ENCODE measurements at places on chromosomes 7 and 10.
A peak's percentile ranks its signal among the peaks of the same experiment; 100 is the strongest.

- no peak for DNase-seq
Measured at GRCh38 chr10:118965645-118966044, 63.9 kb upstream of the NANOS1 start.

DNA sequence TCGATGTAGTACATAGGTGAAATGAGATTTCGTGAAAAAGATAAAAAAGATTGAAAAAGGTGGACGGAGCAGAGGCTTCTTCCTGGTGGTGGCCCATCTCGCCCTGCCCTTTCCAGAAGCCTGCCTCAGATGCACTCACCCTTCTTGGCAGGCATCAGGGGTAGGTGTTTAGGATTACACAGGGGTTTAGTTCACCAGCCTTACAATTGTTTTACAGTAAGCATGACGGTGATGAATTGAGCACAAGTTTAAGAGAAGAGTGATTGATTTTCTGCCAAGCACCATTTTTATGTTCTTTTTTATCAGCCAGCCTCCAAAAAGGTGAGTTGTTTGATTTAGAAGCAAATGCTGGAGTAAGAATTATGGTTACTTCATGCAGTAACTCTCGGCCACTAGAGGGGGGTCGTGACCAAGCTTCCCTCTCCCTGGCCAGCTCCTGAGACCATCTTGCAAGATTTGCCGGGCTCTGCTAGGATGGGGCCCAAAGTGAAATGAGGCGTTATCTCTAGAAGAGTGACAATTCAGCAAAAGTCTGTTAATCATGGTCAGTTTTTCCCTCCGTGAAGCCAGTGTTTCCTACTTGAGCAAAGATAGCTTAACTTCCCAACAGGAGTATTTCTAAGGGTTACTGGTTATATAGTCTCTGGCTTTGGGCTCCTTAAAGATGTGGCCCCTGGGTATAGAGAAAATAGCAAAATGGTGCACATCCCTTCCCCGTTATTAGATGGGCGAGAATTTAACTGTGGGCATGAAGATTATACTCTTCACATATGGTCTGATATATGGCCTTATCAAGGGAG lies 228.8 kb downstream of the BMPER start:
- peak; percentile 74 for DNase-seq

GRCh38 chr10:96137567-96137966 lies 7.5 kb downstream of the ZNF518A start:
- DNase-seq, result no peak

GRCh38 chr7:22565315-22565811 lies 65.4 kb upstream of the STEAP1B start:
- peak; percentile 39 for DNase-seq

DNA sequence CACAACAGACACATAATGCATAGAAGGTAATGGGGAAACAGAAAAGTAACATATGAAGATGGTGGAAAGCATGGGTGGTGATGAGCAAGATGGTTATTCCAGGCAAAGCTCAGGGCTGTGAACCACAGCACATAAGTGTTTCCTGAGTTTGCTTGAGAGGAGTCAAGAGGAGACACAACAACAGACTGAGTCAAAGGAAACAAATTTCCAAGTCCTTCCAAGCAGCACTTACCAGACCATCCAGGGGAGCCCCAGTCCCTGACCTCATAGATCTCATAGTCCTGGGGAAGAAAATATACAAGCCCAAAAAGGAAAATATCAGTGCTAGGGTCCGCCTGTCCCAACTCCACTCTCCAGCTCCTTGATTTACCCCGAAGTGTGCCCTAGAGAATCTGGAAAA lies 216.6 kb upstream of the FZD1 start:
- DNase-seq, result no peak

DNA sequence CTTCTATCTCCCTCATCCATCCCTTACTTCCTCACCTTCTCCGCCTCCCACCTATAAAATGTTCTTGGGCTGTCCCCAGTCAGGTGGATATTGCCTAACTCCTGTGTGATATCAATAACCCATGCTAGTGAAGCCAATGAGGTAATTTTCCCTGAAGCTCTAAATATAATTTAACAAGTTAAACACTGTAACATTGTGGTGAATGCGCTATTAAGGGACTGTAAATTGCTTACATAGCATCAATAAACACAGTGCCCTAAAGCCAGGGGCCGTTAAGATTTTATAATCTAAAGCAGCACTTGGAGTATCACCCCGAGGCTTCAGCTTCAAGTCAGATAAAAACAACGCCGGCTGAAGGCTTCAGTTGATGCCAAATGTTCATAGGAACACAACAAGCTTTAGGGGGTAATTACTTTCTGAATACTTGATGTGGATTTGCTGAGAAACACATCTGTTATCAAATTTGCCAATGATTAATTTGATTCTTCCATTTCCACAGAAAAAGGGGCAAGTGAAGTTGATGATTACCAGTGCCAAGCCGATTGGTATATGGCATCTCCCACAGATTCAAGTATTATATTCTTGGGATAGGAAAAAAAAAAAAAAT lies 138.4 kb downstream of the CREB5 start:
- no peak for DNase-seq

DNA sequence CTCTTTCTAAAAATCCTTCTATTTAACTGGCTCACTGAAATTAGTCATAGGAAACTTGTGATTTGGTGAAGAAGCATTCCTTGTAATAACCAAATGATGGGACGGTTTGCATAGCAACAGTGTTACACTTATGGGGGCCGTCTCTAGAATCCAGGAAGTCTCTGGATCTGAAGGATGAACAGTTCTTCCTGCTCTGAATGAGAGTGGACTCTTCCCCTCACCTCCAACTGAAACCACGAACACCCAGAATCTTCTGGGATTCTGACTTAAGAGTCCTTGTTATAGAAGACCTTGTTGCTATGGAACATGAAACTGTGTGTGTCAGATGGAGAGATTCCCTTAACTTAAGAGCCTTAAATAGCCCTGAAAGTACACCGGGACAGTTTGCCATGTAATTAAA lies 23.2 kb downstream of the NOLC1 start:
- DNase-seq, result no peak

DNA sequence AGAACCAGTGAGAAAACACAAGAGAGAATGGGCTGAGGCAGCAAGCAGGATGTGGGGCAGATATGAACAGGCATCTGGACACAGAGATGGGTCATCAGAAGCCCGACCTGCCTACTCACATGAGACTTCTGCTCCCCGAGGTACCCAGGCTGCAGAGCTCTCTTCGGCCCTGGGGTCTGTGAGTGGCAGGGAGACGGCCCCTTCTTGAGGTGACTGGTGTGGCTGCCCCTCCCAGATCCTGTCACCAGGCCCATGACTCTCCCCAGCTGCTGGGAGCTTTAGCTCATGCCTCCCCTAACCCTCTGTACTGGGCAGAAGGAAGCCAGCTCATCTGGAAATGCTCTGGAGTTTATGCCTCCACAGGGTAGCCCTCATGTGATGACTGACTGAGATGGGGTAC lies 157.6 kb upstream of the PCBD1 start:
- DNase-seq, result no peak

DNA sequence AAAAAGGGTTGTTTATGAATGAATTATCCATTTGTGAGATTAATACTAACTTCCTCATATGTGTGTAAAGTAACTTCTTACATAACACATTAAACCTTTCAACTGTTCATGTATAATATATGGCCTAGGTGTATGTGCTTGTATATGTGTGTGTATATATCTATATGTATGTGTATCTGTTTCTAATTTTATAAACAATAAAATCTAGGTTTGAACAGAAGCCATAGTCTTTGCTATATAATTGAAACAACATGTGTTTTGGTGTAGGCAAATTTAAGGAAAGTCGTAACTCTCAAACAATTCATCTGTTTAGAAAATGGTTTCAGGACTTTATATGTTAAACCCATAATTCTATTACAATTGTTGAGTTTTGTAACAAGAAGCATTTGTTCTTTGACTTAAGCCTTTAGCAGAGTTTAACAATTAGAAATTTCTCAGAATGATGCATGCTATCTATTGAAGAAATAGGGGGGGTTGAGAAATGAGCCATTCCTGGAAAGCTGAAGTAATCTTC lies 103.3 kb downstream of the BBS9 start:
- no peak for DNase-seq

GRCh38 chr7:114656466-114656865 lies 241.9 kb downstream of the FOXP2 start:
- DNase-seq, result no peak

GRCh38 chr7:155194382-155195140 lies 103.1 kb upstream of the INSIG1 start:
- DNase-seq, result no peak

- DNase-seq, result no peak
Measured at GRCh38 chr7:16978358-16979244, 96.8 kb upstream of the AGR3 start.
